ENCODE measurements at places on chromosomes 13 and 19. TPM values are rescaled to one million over a fixed set of nuclear protein-coding genes. Genes with fewer than 3 reads are reported as not detected.

- DNase-seq, result no peak
These were observed 204.7 kb downstream of the FGF14 start for GRCh38 chr13:102197193-102197592.

Gene ADPRHL1
- 3.3 TPM for polyA plus RNA-seq

GRCh38 chr13:27141746-27142145 lies 29.9 kb downstream of the USP12 start:
- DNase-seq, result no peak

- DNase-seq, result no peak
These were observed 468 bp upstream of the SERTM1 start for GRCh38 chr13:36673352-36673751.

DNA sequence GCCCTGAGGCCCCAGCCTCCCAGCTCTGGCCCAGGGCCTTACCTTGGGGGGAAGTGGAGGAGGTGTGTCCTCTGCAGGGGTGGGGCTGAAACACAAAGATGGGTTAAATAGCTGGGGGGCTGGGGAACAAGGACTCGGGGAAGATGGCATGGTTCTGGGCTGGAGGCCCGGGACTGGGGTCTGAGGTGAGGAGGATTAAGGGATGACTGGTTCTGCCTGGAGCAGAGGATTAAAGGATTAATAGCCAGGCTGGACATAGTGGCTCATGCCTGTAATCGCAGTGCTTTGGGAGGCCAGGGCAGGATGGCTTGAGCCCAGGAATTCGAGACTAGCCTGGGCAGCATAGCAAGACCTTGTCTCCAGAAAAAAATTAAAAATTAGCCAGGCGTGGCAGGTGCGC lies 11.6 kb downstream of the MAP4K1 start:
- no peak for DNase-seq

DNA sequence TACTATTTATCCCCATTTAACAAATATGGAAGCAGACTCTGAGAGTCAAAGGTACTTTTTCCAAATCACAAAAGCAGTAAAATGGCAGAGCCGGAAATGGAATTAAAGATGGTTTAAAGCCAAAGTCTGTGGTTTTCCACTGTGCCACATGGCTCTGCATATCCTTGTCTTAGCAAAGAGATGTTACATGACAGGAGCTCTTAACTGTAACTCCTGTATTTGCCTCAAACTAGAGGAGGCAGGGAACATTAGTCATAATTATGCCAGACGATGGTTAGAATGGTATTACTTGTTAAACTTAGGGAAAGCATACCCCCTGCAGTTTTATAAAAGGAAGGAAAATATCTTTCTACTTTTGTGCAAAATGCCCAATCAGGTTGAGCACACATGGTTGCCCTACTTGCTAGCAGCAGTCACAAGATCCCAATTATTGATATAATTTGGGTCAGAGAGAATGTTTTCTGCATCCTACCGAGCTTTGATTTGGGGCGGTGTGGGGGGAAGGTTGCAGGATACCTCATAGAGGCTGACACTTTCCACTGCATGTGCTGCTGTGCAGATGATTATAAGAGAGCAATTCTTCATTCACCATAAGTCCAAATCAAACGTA lies 42.0 kb upstream of the MAB21L1 start:
- no peak for DNase-seq

DNA sequence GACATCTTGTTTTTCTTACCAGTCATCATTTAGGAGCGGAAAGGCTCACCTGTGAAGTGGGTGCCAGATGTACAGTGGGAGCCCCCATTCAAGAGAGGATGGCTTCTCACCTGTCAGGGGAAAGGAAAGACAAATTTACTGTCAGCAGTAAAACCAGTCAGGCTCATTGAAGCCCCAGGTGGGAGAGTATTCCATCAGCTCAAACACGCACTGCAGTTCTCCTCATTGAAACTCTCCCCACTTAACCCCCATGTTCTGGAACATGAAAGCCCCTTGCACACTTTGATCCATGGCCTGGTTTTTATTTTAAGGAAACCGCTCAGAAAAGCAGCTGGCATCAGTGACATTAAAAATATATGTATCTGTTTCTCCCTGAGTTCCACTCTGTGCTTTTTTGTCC lies 401.1 kb upstream of the ZNF507 start:
- DNase-seq, result no peak

DNA sequence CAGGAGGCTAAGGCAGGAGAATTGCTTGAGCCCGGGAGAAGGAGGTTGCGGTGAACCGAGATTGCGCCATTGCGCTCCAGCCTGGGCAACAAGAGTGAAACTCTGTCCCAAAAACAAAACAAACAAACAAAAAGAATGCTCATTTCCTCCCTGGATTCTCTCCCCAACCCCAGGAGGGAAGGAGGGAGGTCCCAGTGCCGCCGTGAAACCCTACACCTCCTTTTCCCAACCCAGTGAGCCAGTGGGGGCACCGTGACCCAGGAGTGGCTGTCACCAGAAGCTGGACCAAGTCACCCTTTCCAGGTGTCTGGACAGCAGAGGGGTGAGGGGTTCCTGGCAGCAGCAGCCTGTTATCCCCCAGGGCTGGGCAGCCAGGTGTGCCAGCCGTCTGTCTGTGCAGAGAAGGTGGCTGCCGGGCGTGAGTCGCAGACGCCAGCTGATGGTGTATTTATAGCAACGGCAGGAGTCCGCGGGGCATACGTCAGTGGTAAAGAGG lies 23.5 kb downstream of the NFIC start:
- no peak for DNase-seq

DNA sequence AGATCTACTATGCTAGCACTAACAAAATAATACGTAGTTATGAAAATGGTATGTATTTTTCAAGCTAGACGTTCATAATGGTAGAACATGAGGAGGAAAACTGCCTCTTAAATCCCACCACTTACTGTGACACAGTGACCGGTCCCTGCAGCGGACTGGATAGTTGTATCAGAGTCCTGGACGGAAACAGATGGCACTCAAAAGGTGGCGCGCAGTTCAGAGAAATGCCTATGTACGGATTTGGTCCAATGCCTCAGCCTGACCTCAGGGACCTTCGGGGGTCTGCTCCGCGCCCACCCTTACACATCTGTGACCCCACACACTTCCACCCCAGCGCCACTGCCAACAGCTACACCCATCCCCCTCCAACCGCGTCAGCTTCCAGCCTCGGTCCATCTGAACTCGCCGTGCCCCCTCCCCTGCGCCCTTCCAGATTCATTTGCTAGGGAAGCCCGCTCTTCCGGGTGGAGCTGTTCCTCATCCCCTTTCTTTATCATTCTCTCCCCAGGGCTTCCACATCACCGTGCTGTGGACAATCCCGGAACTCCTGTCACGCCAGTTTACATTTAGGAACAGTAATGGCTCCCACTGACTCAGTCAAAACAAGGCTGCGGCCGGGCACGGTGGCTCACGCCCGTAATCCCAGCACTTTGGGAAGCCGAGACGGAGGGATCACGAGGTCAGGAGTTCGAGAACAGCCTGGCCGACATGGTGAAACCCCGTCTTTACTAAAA lies 792 bp upstream of the LENG8 start:
- DNase-seq, result no peak
